Stimulated activated CD4-positive, alpha-beta T cell treated with anti-CD3 and anti-CD28 coated beads, Interleukin-15, amount 100 ng/mL, for 1 hour (primary cell): ENCODE measurements at places on chromosomes 7 and 10.

DNA sequence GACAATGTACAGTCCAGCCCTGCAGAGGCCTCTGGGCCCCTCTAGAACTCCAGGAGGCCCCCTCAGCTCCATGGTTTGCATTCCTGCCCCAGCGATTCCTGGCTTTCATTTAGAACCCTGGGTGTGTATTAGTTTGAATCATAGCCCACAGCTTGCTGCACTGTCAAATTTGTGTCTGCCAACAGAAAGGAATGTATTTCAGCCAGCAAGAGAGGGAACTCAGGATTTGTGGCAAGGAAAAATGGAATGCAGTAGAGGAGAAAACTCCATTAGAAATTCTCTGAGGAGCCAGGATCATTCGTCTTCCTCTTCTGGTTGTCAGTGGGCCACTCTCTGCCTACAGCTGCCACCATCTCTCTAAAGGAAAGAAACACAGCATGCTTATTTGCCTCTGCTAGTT is 27.9 kb upstream of the WDR11 start:
- no peak for DNase-seq

DNA sequence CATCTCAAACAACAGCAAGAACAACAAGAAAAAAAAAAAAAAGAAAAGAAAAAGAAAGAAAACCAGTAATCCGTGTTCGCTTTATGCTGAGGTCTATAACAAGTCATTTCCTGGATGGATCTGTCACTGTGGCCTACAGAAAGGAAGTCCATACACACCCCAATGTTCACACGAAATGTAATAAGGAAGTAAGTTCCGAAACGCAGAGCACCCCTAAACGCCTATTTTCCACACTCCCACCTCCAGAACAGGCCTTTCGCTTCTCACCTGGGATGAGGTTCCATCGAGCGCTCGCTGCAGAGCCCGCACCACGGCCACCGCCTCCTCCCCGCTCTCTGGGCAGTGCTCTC is 735 bp downstream of the ZNF394 start:
- DNase-seq = no peak

- DNase-seq = no peak
Measured at GRCh38 chr10:63611078-63611477, 89.9 kb downstream of the REEP3 start.

DNA sequence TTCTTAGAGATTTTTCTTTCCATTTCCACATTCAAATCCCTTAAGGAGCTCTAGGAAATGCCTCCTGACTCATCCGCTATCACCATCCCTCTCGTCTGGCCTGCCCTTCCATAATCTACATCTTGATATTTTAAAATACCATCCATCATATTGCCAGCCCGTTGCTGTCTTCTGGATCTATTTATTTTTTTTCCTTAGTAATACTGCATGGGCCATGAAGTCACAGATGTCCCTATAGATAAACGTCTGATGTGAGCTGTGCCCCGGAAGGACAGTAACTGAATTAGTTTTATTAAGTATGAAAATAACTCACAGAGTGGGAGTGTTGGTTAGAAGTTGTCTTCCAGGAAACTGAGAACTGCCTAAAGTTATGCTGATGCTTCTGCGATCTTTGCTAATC is 76.2 kb downstream of the KLF6 start:
- no peak for DNase-seq

- no peak for DNase-seq
Measured at GRCh38 chr7:4017785-4018184, 664.3 kb upstream of the FOXK1 start.

DNA sequence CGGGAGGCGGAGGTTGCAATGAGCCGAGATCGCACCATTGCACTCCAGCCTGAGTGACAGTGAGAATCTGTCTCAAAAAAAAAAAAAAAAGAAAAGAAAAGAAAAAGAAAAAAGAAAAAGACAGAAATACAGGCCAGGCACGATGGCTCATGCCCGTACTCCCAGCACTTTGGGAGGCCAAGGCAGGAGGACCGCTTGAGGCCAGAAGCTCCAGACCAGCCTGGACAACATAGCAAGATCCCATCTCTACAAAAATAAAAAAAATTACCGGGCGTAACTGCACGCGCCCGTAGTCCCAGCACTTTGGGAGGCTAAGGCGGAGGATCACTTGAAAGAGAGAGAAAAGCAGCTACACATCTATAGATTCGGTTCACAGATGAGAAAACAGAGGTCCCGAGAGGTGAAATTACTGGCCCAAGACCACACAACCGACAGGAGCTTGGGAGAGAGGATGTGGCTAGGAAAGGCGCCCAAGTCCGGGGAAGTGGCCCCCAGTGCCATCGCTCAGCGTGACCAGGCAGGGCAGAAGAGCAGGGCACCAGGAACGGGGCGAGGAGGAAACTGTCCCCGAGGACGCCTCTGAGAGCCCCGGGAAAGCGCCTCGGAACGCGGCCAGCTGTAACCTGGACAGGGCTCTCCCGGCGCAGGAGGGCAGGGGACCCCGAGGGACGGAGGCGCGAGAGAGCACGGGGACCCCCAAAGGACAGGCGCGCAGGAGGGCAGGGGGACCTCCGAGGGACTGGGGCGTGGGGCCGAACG is 612 bp downstream of the SNX8 start:
- no peak for DNase-seq

- DNase-seq = no peak
Measured at GRCh38 chr7:5349005-5349380, 66.2 kb downstream of the SLC29A4 start.

DNA sequence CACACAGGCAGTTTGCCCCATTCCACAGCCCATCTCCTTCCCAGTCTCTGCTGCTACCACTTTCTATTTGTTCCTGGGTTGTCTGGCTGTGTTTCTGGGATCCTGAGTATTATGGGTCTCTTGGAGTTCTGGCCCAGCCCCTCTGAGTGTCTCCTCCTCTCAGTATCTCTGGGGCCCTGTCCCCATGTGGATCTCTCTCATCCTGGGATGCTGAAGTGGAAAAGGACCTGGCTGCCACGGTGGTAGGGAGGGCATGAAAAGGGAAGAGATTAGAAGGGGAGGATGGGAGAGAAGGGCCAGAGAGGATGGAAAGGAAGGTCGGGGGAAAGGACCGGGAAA is 54.5 kb upstream of the LBX1 start:
- no peak for DNase-seq

- DNase-seq = no peak
Measured at GRCh38 chr7:136555933-136556332, 312.5 kb upstream of the CHRM2 start.

GRCh38 chr7:98788966-98789365 is 80.8 kb downstream of the TMEM130 start:
- DNase-seq = no peak

- no peak for DNase-seq
Measured at GRCh38 chr10:43094085-43094484, 17.2 kb downstream of the RET start.
